ENCODE measurements at places on chromosomes 6 and 20.

- DNase-seq = no peak
Measured at GRCh38 chr20:50535162-50535561, 25.0 kb downstream of the PTPN1 start.

DNA sequence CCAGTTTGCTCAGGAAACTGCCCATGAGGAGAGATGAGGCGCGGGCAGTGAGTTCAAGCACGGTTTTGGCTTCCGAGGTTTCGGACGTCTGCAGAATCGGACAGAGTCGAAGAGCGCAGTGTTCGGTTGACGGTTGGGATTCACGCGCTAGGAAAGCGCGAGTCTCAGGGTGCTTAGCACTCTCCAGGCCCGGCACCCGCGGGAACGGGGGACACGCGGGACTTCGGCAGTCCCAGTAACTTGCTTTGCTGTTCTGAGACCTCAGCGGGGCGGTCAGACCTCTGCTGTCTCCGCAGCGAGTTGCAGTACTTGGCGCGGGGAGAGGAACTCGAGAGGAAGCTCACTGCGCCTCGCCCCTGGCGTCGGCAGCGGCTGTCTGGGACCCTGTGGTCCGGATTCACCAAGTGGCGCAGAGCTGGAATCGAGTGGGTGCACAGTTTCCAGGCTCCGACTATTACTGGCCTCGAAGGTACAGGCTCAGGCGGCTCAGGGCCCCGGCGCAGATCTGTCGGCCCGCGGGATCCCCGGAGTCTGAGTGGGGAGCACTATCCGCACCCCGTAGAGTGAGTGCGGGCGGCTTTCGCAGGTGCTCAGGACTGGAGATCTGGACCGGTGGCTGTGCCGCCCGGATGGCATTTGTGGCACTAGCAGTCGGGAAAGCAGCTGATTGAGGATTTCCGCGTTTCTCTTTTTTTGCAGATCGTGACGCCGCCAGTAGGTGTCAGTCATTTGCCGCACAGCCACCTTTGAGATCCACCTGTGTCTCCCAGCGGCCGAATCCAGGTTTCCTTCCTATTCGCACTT, at the start of gene POM121L2:
Gene POM121L2, minus strand, starts transcription at position 128 of the 804 bp plus-strand sequence. Its CDS starts 103 bp downstream, at position 25.
- peak; percentile 34 for DNase-seq

DNA sequence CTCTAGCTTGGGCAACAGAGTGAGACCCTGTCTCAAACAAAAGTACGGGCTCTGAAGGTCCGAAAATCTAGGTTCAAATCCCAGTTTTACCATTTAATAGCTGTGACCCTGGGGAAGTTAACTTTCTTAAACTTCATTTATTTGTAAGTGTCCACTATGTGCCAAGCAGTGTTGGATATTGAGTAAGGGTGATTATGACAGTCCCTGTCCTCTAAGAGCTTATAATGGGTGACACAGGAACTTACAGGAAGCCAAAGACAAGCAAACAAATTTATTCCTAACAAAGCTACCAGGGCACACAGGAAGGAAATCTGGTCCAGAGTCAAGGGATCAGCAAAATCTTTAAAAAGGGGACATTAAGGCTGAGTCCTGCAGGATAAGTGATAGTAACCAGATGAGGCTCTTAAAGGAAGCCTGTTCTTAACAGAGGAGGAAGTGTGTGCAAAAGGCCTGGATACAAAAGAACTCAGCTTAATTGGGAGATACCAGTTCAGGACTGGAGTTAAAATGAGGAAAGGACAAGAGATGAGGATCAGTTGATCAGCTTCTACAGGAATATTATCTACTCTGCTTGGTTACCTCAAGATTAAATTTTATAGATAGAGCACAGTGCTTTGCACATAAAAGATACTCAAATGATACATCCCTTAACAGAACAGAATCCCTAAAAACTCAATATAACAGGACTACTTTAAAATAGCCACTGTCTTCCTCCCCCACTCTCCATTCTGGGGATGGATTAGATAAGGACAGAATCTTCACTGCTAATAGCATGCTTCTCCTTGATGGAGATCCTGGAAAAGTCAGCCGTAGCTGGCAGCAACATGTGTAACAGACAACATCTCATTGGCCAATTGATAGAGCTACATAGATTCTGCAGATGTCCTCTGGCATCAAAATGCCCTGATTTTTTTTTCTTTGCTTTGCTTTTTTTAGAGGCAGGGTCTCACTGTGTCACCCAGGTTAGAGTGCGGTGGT, 6.1 kb downstream of the SNX3 start:
- DNase-seq = no peak

- DNase-seq = no peak
Measured at GRCh38 chr6:34544776-34545471, 11.2 kb downstream of the SPDEF start.

DNA sequence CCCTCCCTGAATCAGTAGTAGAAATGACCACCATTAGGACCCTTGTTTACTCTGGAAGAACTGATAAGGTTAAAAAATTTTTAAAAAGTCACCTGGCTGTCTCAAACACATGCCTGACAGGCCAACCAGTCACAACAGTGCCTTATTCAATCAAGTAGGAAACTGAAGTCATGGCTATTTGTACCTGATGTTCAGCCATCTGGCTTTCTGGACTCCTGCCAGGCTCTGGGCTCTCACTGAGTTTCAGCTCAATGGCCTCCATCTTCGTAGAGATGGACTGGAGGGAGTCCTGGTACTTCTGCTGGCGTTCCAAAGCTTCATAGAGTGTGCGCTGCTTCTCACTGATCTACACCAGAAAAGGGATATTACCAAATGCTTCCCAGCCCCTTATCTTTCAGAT, 343.8 kb downstream of the SYNE1 start:
- no peak for DNase-seq

DNA sequence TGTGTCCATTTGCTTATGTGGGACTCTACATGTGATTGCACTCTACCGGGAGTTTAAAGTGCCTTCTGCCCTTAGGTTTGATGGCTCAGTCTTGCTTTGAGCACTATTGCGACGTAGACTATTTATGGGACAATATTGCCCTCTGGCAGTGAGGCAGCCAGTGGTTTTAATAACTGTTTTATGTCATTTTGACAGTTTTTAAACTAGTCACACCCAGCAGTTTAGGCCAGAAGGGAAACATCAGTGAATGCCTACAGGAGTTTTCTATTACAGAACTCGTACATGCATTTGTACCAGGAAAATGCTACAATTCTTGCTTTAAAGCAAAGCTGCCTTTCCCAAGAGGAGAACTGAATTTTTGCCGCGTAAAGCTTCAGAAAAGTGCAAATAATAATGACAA, 813.7 kb downstream of the KIF16B start:
- no peak for DNase-seq

DNA sequence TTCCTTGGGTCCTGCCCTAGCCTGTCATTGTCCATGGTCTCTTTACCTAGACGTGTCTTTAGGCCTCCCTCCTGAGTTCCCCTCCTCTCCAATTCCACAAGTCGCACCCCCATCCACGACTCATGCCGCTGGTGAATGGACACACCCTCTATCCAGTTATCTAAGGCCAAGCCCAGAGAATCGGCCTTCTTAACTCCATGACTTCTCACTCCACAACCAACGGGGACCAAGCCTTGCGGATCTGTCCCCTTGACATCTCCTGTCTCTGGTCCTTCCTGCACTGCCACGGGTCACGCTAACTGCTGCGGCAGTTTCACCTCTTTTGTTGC, 7.0 kb upstream of the RREB1 start:
- DNase-seq = no peak

GRCh38 chr20:8764344-8764962, 304.4 kb upstream of the PLCB4 start:
- no peak for DNase-seq

DNA sequence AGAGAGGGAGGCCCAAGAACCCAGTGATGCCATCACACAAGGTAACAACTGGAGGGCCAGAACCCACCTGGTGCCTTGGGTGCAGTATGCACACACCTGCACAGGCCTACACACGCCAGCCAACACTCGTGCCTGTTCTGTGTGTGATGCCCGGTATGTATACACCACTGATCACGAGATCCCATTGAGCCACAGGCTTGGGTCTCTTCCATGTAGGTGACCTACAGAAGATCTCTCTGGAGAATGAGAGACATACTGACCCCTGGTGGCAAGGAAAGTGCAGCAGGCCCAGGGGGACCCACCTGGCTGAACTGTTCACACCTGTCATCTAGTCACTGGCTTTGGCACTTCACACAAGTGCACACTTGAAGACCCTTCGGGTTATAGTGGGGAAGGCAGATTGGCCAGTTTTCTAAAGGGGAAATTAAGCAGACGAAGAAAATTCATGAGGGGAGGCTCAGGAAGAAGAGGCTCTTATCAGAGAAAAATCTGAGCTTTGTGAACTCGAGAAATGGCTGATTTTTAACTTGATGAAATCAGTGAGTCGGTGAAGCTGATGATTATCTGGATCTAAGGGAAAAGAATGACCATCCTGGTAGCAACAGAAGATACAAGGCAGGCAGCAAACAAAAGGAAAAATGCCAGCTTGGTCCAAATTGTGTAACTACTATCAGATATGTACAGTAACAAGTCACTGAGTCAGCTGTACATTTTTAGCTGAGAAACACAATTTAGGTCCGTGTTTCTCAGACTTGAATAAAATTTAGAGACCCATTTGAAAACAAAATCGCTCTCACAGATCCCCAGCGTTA, 69.1 kb upstream of the PBOV1 start:
- DNase-seq = peak; percentile 12

DNA sequence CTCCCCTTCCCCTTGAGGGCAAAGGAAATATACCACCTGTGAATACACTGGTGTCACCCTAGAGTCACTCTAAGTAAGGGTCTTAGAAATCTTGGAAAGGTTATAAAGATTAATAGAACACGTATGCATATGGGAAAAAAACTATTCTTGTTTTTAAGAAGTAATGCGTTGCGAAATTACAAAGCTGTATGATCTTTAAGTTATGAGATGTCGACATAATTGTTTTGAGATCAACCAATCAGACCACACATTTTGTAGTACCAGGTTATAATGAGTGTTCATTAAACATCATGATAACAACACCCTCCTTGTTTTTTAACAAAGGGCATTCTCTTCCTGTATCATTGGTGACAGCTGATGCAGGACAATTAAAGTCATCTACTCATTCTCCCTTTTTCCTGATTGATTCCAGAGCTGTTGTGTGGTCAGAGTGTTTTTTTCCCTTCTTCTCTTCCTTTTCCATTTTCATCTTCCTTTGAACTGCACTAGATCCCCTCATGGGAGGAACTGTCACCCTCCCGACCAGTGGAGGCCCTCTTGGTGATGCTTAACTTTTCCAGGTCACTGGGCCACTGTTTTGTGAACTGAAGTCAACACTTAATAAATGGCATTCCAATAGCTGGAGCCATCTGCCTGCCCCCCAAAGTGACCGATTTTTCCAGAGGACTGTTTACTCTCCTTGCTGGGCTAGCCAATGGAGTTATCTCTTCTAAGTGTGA, 37.0 kb downstream of the PRDM1 start:
- no peak for DNase-seq

- peak; percentile 10 for DNase-seq
Measured at GRCh38 chr6:36038120-36038876, 10.7 kb downstream of the MAPK14 start.

GRCh38 chr20:34200023-34200422, 41.2 kb upstream of the ASIP start:
- no peak for DNase-seq

GRCh38 chr6:33419580-33420490, at the start of gene SYNGAP1:
SYNGAP1 (plus strand) TSS chr6:33420065; CDS start chr6:33420265, 200 bp downstream.
- no peak for DNase-seq

GRCh38 chr6:84579404-84579803, 185.0 kb downstream of the TBX18 start:
- DNase-seq = no peak

- no peak for DNase-seq
Measured at GRCh38 chr6:37506479-37506878, 6.8 kb upstream of the CCDC167 start.

- DNase-seq = no peak
Measured at GRCh38 chr6:149859938-149860337, 4.2 kb downstream of the LRP11 start.

DNA sequence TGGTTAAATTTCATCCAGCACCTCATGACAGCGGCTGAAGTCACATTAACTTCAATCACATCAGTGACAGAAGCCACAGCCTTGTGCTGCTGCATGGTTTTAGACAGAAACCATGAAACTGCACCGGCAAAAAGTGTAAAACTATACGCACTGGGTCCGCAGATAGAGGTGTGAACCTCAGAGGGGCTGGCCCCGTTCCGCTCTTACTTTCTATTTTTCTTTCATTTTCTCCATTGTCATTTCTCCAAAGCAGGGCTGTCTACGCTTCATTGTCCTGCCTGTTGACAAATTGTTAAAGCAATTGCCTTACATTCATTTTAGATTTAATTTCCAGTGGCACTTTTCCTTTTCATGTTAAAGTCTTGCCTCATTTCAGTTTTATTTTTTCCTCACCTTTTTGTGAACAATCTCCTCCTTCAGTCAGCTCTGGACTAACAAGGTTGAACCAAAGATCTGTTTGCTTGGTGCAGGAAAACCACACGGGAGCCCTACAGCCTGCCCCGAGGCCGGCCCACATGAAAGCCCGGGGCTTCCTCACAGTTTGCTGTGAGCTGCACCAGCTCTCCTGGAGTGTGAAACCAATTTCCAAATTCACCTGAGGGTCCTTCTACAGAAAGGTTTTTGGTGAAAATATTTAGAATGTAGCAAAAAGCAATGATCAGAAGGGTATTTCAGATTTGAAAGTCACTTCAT, 63.7 kb downstream of the PRR18 start:
- peak; percentile 82 for DNase-seq

GRCh38 chr20:47818466-47818865, 33.2 kb upstream of the SULF2 start:
- no peak for DNase-seq

GRCh38 chr20:10263385-10264165, 44.9 kb downstream of the SNAP25 start:
- DNase-seq = no peak

DNA sequence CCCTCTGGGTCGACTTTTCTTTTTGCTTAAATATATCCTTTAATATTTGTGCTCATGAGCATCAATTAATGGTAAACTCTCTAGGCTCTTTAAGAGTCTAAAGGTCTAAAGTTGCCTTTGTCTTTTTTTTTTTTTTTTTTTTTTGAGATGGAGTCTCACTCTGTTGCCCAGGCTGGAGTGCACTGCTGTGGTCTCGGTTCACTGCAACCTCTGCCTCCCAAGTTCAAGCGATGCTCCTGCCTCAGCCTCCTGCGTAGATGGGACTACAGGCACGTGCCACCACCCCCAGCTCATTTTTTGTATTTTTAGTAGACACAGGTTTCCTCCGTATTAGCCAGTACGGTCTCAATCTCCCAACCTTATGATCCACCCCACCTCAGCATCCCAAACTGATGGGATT, 122.0 kb upstream of the TMEM170B start:
- no peak for DNase-seq

GRCh38 chr6:160217073-160217472, 41.5 kb downstream of the SLC22A2 start:
- DNase-seq = no peak
